ENCODE measurements at places on chromosomes 3 and 15. TPM values are rescaled to one million over a fixed set of nuclear protein-coding genes. Genes with fewer than 3 reads are reported as not detected.

DNA sequence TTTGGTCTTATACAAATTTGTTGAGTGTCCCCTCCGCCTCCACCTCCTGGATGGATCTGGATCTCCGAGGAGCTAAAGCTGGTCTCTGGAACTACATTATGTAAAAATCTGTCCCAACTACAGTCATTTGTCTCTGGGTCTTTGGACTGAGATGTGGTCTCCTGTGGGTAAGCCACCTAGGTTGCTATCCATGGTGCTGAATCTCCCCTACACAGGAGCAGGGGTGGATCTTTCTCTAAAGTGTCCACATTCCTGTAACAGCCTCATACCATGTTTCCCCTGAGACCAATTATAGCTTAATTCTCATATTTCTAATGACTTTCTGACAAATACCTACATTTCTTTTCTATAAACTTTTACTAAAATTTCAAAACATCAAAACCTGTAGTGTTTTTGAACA, 625.8 kb downstream of the TAFA4 start:
- DNase-seq, result peak; percentile 28

DNA sequence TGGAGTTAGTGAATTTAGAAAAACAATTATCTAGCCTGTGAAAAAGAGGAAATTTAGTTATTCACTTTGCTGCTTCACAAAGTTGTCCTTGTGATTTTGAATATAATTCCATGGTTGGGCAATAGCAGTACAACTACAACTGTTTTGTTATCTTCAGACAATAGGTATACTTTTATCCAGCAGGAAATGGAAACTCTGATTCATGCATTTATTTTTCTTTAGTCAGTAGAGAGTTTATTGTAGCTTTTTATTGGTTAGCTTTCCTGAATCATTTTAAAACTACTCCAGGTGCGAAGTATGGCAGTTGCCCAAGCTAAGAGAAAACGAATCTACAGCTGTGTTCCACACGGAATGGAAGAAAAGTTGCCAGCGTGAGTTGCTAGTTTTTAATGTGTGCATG, 80.3 kb downstream of the TM4SF4 start:
- DNase-seq, result no peak

DNA sequence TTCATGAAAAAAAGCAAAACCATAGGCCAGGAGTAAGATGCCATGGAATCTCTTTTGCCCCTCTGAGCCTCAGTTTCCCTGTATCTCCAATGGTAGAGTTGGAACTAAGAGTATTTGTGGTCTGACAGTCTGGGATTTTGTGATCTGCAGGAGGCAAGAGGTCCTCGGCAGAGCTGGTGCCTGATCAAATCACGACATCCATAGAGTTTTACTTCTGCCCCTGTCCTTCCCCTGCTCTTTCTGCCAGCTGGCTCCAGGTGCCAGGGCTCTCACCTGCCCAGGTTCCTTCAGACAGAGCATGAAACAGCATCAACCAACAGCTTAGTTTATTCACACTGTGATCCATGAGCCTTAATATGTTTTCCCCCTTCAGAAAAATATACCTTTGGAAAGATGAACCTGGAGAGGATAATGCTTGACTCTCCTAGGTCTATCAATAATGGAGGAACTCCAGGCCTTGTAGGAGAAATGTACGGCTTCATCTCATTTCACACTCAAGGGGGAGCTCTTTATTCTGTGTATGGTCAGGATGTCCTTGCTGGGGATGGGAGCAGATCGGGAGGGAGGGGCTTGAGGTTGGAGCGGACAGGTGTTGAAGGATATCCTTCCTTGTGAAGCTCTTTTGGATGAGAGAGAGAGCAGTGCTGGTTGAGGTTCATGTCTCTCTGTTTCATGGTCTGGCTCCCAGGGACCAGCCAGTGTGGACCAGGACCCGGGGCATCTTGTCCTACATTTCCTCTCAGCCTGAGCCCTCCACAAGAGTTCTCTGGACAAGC, 309.9 kb downstream of the RPLP1 start:
- DNase-seq, result no peak

The GOLGA6L7 gene
- total RNA-seq, result not detected

The CERS3 gene
- total RNA-seq, result not detected

The GLT8D1 gene
- 55.0 TPM for total RNA-seq

- no peak for DNase-seq
These were observed 8.9 kb downstream of the DLEC1 start for GRCh38 chr3:38047896-38048295.

DNA sequence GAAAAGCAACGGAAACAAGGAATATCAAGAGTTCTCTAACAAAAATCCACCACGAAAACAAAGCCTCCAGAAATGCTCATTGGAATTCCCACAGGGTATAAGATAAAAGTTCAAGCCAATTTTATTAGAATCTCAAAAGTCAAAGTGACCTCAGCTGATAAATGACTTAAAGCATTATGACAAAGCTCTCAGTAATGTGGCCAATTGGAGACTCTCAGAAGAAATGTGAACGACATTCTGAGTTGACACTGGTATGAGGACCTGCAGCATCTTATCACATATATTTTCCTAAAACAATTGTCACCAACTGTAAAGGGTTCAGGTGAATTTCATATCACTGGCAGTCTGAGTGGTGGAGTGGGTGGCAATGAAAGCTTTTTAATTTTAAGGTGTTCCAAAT, 199.1 kb downstream of the FOXP1 start:
- no peak for DNase-seq
